ENCODE measurements at places on chromosomes 7 and 10.

- no peak for DNase-seq
These were observed 63.4 kb downstream of the ABI1 start for GRCh38 chr10:26797340-26797739.

DNA sequence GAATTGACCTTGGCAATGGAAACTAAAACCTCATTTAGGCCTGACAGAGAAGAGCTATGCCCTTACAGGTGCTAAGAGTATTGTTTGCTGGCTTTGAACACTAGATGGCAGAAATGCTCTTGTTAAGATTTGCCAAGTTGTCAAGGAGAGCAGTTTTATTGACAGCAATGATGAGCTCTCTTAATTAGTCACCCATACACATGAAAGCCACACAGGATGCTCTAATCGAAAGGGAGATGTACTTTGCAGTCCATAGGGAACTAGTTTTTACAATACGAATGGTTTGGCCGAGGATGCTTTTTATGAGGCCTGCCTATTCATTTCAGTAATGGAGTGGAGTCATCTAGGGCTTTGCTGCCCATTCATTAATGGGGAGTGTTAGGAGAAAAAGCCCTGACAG, 45.4 kb upstream of the MBL2 start:
- peak; percentile 45 for DNase-seq

DNA sequence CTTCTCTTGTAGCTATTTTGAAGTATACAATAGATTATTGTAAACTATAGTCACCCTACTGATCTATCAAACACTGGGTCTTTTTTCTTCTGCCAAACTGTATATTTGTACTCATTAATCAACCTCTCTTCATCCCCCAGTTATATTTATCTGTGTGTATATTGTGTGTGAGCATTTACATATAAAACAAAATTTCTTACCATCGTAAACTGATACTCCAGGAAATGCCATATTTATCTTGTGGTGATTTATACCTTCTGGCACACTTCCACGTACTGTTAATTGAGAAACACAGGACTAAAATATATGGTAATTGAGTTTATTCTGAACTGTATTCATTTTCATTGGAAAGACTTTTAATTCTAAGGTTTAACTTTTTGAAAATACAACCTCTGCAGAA, 18.9 kb downstream of the ANLN start:
- no peak for DNase-seq

GRCh38 chr7:70092314-70093204, 494.3 kb downstream of the AUTS2 start:
- DNase-seq: peak; percentile 76

DNA sequence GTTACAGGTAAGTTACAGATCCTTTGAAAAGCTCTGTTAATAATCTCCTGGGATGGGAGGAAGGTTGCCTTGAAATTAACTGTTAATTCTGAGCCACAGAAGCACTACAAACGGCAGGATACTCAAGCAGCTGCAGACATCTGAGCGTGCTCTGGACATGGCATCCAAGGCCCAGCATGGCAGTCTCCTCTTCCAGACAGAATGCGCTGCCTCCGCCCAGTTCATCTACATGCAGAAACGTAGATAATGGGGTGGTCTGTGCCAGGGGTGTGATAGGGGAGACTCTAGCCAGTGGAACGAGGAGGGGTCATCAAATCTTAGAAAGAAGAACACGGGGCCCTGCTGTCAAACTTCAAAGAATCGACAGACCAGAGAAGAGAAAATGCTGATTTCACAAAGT, 13.8 kb downstream of the VIPR2 start:
- no peak for DNase-seq

DNA sequence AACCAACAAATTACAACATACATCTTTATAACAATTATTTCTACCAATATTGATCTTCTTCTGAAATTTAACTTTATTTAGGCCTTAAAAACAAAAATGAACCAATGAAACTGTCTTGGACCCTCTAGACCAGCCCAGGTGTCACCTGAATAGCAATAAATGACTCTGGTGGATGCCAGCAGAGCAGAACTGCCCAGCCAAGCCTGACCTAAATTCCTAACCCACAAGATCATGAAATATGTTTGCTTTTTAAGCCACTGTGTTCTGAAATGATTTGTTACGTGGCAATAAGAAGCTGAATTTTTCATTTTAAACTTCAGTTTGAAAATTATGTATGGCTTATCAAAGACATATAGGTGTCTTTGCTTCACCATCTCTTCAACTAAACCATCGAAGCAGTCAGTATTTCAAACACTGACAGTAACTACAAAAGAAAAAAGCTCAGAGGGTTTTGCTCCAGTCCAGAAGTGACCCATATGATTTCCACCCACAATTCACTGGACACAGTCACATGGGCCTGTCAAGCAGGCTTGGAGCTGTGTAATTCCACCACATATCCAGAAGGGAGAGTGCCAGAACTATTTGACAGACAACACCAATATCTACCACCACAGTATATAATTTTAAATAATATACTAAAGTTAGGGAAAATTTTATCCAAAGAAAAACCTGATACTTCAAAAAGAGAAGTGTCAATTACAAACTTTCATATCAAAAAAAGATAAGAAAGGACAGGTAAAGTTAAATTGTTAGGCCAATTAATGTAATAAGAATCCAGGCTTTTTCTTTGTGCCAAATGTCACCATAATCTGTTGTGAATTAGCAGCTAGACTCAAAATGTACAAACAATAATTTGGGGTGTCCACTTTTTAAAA, 94.5 kb downstream of the KMT2C start:
- DNase-seq: peak; percentile 47

DNA sequence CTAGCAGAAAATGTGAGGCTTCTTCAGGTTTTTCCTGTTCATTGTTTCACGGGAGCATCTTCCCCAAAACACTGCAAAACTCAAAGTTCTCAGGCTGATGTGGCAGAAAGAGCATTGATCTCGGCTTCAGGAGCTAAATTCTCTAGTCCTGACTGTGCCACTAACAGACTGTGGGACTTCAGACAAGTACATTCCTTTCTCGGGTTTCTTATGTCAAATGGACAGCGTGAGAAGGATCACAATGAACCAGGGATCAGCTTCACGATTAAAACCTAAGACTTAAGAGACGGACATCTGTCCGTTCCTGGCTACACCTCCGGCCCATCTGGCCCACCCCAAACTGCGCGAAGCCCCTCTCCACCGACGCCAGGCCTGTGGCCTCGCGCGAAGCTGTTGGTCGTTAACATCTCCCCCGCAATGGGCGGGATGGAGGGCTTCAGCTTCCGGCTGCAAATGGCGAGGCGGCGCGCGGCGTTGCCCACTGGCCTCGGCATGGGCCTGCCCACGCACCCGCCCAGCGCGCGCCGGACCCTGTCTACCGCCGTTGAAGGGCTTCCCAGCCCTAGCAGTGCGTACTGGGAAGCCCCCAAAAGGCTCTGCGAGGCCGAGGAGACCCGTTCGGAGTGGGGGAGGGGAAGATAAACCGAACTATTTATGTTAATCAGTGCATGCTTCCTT, 549 bp upstream of the DDX50 start:
- peak; percentile 97 for DNase-seq

DNA sequence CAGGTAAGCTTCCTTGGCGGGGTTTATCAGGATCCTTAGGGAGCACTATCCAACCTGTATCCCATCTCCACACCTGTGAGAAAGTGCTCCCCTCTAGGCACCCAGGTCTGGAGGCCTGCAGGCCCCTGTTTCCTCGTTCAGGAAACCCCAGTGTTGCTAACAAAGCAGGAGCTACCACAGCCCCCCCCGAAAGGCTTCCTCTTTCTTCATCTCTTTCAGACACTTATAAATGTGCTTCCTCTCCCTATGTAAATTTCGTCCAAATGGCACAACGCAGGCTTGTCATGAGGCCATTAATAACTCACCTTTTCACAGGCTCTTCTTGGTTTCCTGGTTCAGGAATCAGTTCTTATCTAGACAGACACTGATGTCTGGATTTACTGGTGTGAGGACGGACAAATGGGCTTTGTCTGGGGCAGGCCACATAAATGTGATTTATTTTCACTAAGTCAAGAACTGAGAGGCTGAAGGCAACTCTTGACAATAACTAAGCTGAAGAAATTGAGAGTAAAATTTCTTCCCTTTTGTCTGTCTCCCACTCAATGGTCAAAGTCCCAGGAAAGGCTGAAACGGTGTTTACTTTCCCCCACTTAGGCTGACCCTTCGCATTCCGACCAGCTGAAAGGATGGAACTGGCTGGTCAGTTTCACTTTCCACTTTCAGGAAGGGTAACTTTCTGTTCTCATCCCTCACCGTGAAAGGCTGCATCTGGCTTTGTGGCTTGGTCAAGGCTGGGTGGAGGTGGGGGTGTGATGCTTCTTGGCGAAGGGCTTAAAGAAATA, 46.8 kb downstream of the PIK3AP1 start:
- no peak for DNase-seq

- no peak for DNase-seq
These were observed 117.5 kb upstream of the LRRN3 start for GRCh38 chr7:110973196-110973990.

GRCh38 chr10:82943142-82943541, 1068.1 kb downstream of the NRG3 start:
- DNase-seq: no peak

DNA sequence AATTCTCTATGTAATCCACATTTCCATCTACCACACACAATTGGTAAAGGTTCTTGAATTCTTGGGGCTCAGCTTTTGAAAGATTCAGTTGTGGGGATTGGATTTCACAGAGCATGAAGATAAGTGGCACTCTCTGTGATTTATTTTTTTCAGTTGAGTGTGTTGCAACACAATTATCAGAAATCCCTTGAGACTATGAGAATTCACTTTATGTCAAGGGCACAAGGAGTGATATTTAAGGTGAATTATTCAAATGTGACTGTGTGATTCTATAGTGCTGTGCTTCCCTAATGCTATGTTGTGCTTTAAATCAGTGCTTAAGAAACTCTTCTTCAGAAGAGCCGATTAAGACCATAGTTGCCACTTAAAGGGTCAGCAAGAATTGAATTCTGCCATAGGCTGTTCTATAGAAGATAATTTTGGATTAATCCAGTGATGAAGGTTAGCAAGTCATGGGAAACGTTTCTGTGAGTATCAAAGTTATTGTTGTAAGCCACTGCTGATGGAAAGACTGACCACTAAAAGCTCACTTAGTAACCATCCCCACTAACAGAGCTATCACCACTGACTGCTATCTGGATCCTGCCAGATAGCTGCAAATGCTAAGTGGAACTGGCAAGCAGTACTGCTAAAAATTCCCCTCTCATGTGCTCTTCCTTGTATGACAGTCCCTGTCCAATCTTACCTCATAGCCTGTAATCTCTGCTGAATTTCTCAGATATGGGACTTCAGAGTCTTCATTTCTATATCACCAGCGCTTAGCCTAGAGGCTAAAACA, 134.0 kb upstream of the SEMA3D start:
- DNase-seq: no peak

DNA sequence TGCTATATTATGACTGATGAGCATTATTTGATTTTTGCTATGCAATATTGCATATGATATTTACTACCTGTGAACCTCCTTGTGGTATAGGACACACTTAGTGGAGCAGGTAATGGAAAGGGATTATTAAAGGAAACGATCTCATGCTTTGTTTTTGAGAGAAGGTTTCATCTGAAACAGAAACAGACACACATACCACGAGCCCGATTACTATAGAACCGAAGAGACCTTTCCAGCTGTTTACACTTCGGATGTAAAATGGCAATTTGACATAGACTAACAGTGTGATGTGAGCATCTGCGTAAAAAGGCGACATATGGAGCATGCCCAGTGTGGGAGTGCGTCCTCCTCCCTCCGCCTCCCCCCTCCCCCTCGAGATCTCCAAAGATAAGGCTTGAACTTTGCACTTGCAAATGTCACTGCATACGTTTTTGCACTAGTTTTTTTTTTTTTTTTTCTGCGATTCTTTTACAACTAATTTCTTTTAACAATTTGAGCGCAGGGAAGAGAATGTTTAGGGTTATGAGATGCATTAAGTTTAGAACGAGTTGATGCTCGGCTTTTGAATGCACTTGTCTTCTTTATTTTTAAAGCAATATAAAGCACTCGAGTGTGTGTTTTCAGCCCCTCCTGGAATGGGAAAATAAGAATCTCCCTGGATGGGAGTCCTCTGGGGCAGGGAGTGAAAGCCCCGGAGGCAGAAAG, 251.0 kb downstream of the NSUN6 start:
- peak; percentile 90 for DNase-seq

GRCh38 chr10:81873932-81874816, 820 bp upstream of the NRG3 start:
- DNase-seq: peak; percentile 82

DNA sequence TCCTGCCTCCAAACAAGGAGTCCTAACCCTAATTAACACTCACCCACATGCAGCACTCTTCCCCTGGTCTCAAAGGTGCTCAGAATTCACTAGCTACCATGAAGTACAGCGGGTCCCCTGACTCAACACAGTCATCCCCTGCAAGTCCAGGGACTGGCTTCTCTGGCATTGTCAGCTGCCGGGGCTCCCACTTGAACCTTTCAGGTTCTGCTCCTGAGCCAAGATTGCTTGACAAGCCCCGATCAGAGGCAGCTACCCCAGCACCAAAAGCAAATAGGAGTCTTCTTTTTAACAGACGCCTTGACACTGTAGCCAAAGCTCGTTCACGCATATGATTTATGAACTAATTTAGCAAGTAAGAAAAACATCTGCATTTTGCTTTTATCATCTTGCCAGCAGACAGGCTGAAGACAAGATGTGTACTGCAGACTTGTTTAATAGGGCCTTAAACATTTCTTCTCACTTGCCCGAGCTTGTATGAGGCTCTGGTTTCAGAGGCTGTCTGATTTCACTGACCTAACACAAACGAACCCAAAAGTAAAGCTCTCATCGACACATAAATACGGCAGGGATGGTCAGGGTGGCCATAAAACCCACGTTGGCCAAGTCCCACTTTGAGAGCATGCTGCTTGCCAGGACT, 67.6 kb upstream of the ADAM12 start:
- no peak for DNase-seq

DNA sequence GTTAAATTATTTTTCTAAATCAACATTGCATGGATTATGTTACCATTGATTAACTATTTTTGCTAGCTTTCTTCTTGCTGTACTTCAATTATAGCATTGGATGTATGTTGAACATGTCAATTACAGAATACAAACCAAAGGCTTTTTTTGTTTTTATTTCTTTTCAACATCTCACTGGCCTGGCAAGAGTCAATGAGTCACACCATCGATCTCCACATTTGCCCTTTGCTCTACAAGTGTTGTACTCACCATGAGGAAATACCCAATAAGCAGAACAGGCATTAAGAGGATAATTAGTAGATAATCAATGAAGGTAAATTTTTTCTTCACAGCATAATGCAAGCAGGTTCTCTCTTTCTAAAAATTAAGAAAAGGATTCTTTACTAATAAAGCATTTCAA, 23.3 kb downstream of the ANKRD22 start:
- DNase-seq: no peak

Measured in NCI-H82 (cell line).